Fibroblast of villous mesenchyme (primary cell): ENCODE measurements at places on chromosomes 7 and 10. TPM values are rescaled to one million over a fixed set of nuclear protein-coding genes. Genes with fewer than 3 reads are reported as not detected.

Gene MRLN
- not detected in 2 replicates for total RNA-seq

Gene TEX47
- total RNA-seq: not detected in 2 replicates

Gene DHX32
- total RNA-seq: 40.3 and 48.8 TPM in 2 replicates

Gene PAPOLB
- total RNA-seq: under 0.01 TPM in 1 of 2 replicates, not detected in the other

Gene NRCAM
- 0.97 and 1.3 TPM in 2 replicates for total RNA-seq

Gene ZCCHC24
- 28.7 and 36.7 TPM in 2 replicates for total RNA-seq

Gene CLCN1
- total RNA-seq: under 0.01 TPM in 2 replicates

Gene AKR1D1
- not detected in 2 replicates for total RNA-seq

Gene PTF1A
- not detected in 2 replicates for total RNA-seq

Gene OR2A12
- not detected in 2 replicates for total RNA-seq

DNA sequence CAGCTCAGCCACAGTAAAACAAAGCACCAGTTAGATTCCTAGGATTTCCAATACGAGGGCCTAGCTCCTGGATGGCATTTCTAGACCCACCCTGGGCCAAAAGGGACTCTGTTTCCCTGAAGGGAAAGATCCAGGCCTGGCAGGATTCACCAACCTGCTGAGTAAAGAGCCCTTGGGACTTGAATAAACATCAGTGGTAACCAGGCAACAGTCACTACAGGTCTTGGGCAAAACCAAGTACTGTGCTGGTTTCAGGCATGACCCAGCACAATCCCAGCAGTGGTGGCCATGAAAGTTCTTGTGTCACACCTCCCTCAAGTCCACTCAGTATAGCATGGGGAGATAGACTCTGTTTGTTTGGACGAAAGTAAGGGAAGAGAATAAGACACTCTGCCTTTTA is 31.0 kb upstream of the STARD3NL start:
- no peak for DNase-seq

DNA sequence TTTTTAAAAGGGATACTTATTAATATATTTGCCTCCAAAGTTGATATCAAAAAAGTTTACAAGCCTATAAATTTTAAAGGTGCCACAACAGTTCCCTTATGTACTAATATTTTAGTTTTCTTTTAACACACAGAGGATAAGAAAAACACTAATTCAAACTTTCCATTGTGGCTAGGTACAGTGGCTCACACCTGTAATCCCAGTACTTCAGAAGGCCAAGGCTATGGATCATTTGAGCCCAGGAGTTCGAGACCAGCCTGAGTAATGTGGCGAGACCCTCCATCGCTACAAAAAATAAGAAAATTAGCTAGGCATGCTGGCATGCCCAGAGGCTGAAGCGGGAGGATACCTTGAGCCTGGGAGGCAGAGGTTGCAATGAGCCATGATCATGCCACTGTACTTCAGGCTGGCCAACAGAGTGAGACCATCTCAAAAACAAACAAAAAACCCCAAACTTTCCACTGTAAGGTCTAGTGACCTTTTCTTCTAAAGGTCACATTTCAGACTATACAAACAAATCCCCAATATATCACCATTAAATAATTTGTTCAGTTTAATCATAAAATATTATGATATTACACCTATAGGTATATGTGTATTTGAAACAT is 107.5 kb downstream of the HBP1 start:
- DNase-seq: no peak

GRCh38 chr7:31857172-31857571 is 170.2 kb downstream of the PPP1R17 start:
- no peak for DNase-seq

DNA sequence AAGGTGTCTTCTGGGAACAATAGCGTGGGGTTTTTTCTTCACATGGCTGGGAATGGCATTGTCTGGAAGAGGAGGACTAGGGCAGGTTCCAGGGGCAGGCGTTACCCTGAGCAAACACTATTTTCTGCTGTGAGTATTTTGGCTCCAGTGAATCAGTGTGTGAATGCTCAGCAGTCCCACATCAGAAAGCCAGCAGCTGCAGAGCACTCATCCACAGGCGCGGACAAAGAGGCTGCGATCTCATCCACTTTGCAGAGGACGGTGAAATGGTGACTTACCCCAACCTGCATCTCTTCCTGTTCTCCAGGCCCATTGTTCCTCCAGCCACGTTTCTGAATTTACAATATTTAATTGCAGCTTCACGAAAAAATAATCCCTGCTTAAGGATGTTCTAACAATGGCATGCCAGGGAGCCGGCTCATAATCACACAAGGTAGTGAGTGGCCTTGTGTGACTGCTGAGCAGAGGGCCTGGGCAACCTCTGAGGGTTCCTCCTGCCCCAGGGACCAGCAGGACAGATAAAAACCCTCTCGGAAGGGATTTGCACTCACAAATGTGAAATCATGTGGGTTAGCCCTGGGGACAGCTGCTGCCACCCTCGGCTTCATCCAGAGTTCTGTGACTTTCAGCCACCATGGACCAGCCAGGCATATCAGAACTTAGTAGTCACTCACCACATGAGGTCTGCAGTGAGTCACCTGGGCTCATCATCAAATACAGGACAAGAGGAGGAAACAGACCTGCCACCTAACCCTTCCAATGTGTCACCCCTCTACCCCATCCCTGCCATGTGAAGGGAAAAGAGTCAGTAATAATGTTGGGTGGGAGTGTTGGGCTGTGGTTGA is 65.0 kb upstream of the EN2 start:
- no peak for DNase-seq

- DNase-seq: no peak
Observed at GRCh38 chr10:97589479-97589878, at the start of gene C10orf62. TSS of gene C10orf62 (plus strand) at chr10:97589721. CDS start at chr10:97589898, 177 bp downstream.

- no peak for DNase-seq
Observed at GRCh38 chr10:104908581-104908980, 267.5 kb downstream of the SORCS3 start.

- peak; percentile 61 for DNase-seq
Observed at GRCh38 chr10:19921300-19922140, 105.3 kb downstream of the PLXDC2 start.

GRCh38 chr10:105759669-105760068 is 1118.6 kb downstream of the SORCS3 start:
- DNase-seq: no peak

DNA sequence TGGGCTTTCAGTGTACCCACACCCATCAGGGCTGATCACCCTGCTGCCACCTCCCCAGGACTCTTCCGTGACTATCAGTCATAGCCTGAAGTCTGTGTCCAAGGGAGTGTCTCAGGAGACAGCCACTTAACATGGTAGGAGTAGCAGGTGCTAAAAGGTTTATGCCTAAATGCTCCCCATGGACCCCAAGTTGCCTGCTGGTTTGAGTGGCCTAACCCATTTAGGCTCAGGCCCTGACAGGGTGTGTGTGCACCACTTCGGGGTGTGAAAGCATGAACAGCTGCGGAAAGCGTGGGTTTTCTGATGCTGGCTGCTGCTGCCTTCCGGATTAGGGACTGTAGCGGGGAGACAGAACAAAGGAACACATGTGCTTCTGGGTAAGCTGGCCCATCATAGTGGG is 93.2 kb upstream of the SAMD8 start:
- no peak for DNase-seq

DNA sequence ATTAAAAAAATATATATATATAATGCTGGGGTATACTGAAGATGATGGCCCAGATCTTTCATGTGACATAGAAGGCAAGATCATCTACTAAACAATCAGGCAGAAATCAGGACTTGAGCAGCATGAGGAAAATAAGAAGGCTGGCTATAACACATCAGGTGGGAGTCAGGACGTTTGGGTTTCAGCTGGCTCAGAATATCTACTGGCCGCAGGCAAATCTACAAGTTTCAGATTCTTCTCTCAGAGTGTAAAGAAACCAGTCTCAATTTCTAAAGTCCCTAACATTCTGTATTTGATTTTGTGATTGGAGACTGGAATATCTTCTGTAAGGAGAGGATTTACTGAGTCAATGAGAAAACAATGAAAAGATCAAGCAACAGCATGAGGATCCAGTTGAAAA is 37.7 kb upstream of the FAM3C start:
- DNase-seq: no peak

GRCh38 chr7:14837216-14837615 is 65.3 kb downstream of the DGKB start:
- DNase-seq: no peak

DNA sequence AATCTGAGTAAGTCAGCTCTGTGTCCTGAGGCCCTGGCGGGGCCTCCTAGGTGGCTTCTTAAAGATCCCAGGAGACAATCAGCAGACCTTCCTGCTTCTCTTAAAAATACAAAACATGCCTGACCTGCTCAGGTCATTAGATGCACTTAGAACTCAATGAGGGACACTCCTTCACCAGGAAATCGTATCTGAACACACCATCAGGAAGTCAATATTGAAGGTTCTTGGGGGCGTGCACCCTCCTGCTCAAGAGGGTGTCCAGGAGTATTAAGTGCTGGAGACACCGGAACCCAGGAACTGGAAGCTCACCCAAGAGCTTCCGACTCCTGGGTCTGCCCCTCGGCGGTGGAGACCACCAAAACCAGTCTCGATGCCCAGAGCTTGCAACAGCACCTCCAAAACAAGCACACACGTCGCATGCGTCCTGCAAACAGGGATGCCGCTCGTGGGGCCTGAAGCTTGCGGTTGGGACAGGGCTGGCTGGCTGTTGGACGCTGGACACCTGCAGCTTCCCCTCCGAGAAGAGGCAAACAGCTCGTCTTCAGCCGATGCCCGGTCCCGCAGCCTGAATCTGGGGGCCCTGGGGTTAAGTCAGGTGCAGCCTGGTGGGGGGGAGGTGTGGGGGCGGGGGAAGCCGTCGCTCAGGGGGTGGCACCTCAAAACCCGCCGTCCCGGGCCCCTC is 803 bp downstream of the RAPGEF5 start:
- no peak for DNase-seq

DNA sequence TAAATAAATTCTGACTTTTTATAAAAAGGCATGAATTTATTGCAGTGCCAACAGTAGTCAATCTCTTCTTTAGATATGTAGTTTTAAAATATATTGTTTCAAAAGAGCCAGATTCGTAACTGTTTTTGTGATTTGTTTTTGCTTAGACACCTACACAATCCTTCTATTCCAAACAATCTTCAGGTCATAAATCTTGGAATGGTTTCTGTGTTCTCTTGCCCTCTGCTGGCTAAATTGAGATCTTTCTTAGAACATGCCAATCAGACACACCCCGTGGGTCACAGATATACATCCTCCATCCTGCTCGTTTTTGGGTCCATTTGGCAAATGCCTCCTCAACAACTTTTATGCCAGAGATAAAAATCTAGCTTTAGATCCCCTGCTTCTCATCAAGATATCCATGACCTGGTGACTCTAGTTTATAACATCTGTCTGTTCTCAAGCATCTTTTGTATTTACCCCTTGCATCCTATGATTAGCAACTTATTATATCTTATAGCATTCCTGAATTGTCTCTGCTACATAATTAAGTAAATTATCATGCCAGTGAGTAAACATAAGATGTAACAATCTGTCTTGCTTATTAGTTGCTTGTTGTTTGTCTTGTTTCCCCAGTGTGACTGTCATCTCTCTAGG is 35.3 kb upstream of the IFRD1 start:
- peak; percentile 34 for DNase-seq

- no peak for DNase-seq
Observed at GRCh38 chr7:1557006-1557405, 1.0 kb upstream of the TMEM184A start.

DNA sequence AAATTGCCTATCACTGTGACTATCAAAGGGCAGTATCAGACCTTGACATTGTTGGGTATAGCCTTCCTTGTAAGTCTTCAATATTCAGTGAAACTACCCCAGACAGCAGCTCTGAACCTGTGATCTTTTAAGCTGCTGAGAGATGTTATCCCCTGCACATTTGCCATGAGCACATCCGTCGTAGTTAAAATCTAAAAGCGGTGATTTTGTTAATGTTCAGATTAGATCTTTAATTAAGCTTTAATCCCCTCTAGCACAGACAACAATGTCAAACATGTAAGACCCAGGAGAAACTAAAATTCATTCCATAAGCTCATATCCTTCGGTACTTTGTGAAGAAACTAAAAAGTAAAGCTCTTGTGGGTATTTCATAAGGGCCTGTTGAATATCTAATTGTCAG is 105.8 kb downstream of the MALRD1 start:
- DNase-seq: no peak

DNA sequence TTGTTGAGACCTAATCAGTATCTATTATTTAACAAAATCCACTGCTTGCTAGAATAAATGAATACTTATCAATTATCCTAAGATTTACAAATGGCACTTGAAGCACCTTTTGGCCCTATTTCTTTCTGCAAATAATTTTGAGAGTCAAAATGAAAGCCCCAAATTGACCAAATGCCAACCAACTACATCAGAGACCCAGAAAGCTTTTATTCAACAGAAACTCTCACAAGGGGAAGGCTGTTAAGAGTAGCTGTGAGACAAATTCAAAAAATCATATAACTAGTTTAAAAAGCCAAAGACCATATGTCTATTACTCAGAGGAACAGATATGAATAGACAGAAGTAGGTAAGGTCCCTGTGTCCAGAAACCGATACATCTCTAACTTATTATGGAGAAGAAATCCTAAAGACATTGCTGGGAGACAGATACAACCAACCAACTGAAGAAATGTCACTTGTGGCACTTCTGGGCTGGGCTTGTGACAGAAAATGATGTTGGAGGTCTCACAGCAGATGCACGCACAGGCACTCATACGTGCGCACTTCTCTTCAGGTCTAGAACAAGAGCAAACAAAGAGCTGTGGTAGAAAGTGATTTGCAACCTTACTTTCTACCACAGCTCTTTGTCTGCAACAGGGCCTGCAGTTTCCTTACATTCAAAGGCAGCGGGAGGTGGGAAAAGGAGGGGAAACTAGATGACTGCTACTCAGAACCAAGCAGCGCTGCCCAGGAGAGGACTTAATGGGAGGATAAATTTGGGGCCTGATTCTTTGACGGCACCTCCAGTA is 58.6 kb upstream of the KCNIP2 start:
- DNase-seq: no peak

GRCh38 chr10:1119501-1119900 is 63.3 kb downstream of the WDR37 start:
- no peak for DNase-seq

- DNase-seq: no peak
Observed at GRCh38 chr10:127987467-127988380, 80.8 kb downstream of the PTPRE start.

DNA sequence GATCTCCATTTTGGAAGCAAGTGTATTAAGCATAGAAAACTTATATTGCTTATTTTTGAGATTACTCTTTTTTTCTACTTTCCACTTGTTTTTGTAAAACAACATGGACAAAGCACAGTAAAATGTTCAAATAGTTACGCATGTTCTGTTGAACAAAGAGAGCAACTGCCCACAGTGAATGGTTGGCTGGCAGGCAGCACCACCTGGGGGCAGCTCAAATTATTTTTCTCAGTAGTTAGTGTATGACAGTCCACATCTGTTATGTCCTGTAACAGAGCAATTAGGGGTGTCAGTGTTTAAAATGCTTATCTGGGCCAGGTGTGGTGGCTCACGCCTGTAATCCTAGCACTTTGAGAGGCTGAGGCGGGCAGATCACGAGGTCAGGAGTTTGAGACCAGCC is 46.1 kb upstream of the CACUL1 start:
- peak; percentile 10 for DNase-seq

DNA sequence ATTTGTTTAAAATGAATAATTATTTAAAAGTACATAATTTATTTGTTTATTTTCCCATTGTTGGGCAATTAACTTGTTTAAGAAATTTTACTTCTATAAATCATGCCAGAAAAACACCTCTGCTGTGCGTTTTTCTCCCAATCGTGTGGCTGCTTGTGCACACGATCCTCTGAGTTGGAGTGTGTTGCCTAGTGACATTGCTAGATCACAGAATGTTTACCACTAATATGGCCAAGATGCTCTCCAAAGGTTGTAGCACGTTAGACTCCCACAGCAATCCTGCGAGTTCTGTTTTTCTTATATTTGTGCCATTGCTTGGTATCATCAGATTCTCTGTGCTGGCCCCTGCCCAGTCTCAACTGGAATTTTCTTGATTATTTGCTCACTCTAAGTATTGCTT is 207.1 kb upstream of the ADCY1 start:
- DNase-seq: no peak

- no peak for DNase-seq
Observed at GRCh38 chr7:158077934-158078910, 509.4 kb downstream of the PTPRN2 start.
